RWPE1 (cell line): ENCODE measurements at places on chromosomes 3 and 15.

DNA sequence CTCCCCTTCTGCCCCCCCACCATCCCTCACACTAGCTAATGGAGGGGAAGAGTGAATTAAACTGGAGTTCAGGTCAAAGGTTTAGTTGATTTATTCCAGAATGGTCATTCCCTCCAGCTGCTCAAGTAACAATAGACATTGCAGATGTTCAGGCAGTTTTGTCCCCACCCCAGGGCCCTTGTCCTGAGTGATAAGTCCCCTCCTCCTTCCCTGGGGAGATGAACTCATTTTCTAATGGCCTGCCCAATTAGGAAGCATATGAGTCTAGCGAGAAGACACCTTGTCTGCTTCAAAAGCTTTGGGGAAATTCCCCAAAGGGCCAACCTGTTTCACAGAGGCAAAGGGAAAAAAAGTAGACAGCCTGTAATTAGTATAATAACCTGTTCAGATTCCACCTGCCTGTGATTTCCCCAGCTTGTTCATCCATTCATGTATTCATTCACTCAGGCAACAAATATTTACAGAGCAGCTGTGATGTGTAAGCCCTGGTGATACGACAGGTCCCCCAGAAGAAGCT is 165.3 kb downstream of the SHQ1 start:
- no peak for DNase-seq

DNA sequence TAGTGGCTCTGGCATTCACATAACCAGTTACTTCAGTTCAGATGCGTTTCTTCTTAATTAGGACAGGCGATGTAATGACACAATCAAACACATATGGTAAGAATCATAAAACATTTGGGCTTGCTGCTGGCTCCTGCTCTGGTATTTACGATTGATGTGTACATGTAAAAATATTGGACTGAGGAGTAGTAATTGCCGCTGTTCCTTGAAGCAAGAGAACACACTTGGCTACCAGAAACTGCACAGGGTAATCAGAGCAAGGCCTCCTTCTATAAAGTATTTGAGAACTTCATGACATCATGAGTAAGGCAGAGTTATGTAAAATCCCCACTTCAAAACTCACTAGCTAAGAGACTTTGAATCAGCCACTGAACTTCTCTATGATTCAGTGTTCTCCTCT is 158.1 kb downstream of the SSR3 start:
- DNase-seq, result no peak

DNA sequence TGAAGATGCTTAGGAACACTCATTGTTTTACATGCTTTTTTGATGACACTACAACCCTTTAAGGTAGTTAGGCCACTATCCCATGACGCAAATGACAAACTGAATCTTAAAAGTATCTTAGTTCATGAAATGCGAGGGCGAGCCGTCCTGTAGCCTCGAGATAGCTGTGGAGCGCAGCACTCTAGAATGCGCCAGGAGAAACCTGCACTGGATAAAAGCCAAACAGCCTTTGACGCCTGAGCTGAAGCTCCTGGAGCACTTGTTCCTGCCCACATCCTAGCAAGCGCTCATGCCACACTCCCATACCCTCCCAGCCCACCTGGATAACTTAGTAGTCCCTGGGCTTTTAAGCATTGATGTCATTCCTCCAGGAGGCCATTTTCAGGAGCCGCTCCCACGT is 516.9 kb downstream of the GABRG3 start:
- no peak for DNase-seq

GRCh38 chr3:133592843-133593242 is 19.4 kb downstream of the CDV3 start:
- no peak for DNase-seq

DNA sequence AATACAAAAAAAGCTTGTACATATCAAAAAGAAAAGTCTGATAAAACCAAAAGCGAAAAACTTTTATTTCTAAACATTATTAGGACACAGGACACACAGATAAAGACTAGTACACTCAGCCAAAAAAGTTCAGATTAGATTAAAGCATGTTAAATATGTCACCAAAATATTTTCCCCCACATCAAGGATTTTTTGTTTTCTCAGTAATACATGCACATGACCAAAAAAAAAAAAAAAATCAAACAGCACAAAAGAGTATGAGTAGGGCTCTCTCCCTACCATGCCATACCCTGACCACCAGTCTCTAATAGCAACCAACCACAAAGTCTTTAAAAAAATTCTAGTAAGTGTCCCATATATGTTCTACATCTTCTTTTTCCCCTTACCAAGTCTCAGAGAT is 77.4 kb downstream of the LRRFIP2 start:
- no peak for DNase-seq

GRCh38 chr3:141605883-141606282 is 119.1 kb downstream of the RASA2 start:
- DNase-seq, result no peak

GRCh38 chr3:6560259-6560658 is 300.7 kb upstream of the GRM7 start:
- DNase-seq, result no peak

GRCh38 chr3:52210550-52211046 is 12.6 kb downstream of the ALAS1 start:
- DNase-seq, result no peak

DNA sequence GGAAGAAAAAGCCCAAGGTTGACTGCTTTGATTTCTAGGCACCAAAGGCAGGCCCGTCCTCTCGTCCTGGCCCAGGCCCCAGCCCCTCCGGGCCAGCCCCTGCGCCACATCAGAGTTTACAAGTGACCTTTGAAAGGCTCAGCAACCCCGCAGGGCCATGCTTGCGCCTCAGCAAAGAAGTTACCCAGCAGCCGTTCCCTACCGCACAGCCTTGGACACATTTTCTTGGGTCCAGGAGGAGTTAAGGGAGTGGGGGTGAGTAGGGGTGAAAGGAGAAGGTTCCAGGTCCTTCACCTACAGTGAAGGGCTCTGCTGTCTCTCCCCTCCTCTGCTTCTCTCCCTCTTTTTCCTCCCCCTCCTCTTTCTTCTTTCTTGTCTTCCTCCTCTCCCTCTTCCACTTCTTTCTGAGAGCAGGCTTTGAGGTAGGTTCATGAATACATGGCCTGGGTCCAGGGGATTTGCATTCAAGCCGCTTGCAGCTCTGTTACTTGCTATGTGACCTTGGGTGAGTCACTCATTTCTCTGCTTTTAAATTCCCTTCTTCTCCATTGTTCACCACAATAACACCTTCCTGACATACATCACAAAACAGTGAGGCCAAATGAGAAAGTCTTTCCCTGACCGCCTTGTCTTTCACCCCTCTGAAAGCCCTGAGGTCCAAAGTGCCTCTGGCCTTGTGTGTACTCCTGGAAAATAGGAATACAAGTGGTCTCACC is 223.3 kb upstream of the TPRG1 start:
- DNase-seq, result peak; percentile 65

GRCh38 chr15:73357999-73358665 is 10.6 kb downstream of the HCN4 start:
- no peak for DNase-seq
